ENCODE measurements at places on chromosomes 13 and 19. TPM values are rescaled to one million over a fixed set of nuclear protein-coding genes. Genes with fewer than 3 reads are reported as not detected.

Gene ITGBL1
- total RNA-seq = not detected

Gene BIVM
- 17.9 TPM for total RNA-seq

Gene C1QTNF9
- total RNA-seq = not detected

Gene SYT5
- total RNA-seq = not detected

Gene ZNF524
- total RNA-seq = 29.7 TPM

Gene DCT
- 0.14 TPM for total RNA-seq

Measured in activated naive CD4-positive, alpha-beta T cell treated with anti-CD3 and anti-CD28 coated beads, Interleukin-2, amount 50 U/mL, for 72 hours (primary cell).